ENCODE measurements at places on chromosomes 12 and 14. TPM values are rescaled to one million over a fixed set of nuclear protein-coding genes. Genes with fewer than 3 reads are reported as not detected.

Gene RFLNA
- total RNA-seq: 22.4 TPM

Gene FOXG1
- not detected for total RNA-seq

Gene TMEM121
- total RNA-seq: 0.82 TPM

Gene SERPINA9
- not detected for total RNA-seq

Gene SPTSSA
- 60.9 TPM for total RNA-seq

Gene WSCD2
- 0.15 TPM for total RNA-seq

Gene SLC4A8
- 1.1 TPM for total RNA-seq

Gene KRT72
- 0.25 TPM for total RNA-seq

Gene CNTN1
- total RNA-seq: 4.4 TPM

GRCh38 chr14:47223656-47224055, 451.7 kb downstream of the MDGA2 start:
- DNase-seq: no peak

DNA sequence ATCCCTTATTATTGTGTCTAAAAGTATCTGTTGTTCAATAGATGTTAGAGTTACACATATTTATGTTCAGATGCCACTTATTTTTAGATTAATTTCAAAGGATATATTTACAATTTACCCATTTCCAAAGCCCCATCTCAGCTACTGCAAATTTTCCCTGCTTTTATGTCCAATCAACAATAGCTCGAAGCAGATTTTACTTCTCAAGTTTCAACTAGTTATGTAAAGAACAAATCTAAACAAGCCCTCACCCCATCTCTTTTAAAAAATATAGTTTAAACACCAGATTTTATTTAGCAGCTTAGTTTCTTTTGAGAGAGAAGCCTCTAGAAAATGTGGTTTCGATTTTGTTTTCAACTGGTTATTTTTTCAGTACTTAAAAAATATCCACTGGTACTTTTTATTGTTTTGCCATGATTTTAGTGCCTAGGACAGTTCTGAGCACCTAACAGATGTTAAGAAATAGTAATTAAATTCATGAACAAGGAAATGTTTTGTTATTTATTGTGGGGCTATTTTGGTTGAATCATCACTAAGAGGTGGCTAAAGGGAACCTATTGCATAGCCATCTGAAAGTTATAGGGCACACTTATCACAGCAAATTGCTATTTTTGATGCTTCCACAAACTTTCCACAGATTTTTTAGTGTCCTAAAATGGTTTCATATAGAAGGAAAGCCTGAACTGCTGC, 96.2 kb upstream of the BMP4 start:
- no peak for DNase-seq

- DNase-seq: peak; percentile 96
Observed at GRCh38 chr12:1606021-1606622, 11.7 kb upstream of the FBXL14 start.

- DNase-seq: no peak
Observed at GRCh38 chr12:116241157-116241759, 36.2 kb downstream of the MED13L start.

DNA sequence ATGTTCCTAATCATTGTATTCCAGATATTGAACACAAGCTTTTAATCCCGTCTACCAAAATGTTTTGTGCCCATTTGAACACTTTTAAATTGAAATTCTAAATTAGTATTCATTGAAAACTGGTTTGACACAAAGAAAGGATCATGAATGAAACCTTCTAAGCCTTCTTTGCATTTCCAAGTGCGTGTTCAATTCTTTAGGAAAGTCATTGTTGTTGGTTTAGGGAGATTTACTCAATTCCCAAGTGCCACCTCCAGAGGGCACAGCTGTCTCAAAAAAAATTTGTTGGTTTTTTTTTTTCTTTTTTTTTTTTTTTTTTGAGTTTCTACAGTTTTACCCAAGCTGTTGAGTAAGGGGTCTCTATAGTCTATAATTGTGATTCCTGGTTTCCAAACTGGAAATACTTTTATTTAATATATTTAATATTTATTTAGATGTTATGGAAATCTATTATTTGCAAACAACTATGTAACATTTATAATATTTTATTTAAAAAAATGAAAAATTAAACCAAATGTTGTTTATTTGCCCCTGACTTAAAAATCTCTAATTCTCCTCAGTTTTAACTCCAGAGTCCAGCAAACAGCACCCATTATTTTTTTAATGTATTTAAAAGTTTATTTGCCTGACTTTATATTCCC, 79.9 kb downstream of the NEDD1 start:
- no peak for DNase-seq

DNA sequence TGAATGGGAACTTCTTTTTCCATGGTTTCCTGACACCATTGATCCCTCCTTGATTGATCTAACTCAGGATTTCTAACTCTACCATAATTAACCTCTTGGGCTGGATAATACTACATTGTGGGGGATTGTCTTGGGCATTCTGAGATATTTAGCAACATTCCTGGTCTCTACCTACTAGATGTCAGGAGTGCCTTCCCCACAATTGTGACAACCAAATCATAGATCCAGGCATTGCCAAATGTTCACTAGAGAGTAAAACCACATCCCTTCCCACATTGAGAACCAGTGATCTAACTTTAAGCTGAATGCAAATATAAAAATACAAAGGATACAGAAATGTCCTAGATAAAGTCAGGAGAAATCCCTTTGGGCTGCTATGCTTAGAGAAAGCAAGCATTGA, 36.9 kb upstream of the CCDC198 start:
- DNase-seq: no peak

DNA sequence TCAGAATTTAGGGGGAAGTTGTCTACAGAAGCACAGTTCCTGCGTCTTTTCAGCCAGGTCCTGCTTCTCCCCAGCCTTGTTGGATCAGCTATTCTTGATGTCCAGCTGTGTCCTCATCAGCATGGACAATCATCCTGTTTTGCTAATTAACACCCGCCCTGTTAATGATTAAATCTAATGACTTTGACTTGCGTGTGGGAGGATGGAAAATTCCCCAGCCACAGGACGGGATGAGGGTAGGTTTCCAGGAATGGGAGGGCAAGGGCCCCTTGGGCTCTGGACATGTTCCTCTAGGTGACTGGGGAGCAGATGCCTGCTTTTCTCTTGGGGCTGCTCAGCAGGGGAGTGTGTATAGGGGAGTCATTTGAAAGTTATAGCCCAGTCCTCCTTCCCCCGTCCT, 5.3 kb upstream of the PPP1R1A start:
- DNase-seq: no peak

DNA sequence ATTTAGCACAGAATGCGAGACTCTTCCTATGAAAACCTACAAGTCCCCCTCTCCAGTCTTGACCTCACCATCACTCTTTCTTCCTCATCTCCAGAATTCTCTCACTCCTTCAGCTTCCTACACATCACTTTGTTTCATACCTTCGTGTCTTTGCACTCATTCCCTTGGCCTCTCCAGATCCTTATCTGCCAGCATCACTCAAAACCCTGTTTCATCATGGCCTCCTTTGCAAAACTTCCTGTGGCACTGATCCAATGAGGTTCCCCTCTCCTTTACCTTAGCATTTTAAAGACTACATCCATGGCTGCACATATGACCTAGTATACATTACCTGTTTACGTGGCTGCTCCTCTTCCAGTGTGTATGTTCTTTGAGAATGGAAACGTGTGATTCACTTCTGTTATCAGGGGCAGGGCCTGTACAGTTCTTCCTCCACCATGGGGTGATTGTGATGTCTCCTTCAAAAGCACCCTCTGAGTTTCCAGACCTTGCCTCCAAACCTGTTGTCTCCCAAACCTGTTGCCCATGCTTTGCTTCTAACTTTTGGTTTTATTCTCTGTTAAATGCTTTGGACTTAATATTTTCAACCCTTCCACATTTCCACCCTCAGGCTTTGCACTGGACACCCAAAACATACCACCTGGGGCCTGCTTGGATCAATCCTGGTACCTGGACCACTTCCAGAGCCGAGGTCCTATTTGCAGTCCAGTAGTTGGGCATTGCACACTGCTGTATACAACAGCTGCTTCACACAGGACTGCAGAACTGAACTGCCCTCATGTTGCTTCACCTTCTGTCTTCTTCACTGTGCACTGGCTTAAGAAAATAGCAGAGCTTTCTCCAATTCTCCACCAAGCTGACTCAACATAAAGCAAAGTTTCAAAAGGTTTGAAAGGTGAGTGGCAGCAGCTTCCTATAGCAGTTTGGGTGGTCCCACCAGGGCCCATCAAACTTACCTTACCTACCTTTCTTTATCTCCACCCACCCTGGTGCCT, 131.7 kb downstream of the LLPH start:
- DNase-seq: no peak

GRCh38 chr14:37198273-37198598, 499 bp downstream of the MIPOL1 start:
- DNase-seq: no peak

- DNase-seq: no peak
Observed at GRCh38 chr14:52422650-52423356, 108.7 kb downstream of the PTGER2 start.

DNA sequence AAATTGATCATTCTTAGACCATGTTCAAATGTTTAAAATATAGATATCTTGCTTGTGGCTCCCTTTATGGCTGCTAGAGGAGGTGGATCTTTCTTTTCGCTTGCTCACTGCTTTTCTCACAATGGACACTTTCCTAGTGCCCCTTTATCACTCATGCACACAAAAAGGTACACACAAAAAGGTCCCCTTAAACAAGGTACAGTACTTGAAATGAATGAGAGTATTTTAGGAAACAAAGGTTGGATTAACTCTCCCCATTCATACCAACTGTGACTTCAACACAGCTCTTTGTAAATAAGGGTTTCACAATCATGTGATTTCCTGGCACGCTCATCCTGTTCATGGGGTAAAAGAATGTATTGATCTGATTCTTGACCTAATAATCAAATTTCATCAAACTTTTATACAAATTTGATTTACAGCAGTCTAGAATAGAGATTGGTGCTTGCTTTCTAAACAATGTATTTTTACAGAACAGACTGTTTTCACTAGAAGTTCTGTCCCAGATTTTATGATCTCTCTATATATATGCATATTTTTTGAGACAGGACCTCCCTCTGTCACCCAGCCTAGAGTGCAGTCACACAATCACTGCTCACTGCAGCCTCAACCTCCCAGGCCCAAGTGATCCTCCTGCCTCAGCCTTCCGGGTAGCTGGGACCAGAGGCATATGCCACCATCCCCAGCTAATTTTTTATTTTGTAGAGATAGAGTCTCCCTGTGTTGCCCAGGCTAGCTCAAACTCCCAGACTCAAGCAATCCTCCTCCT, 34.4 kb upstream of the EPS8 start:
- no peak for DNase-seq

DNA sequence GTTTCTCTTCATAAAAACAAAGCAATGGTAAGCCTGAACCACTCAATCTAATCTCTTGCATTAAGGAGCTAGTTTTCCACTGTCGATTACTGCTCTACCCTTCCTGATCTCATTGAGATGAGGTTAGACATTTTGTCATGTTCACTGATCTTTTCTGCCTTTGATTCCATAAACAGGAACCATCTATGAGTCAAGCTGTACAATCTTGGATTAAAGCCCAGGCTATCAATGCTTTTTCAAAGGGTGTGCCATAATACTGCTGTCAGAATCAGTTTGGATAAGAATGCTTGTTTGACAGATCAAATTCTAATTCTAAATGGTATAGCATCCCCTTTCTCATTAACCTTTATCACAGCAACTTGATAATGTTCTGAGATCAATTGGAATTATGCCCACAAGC, 16.1 kb downstream of the GRIP1 start:
- no peak for DNase-seq

DNA sequence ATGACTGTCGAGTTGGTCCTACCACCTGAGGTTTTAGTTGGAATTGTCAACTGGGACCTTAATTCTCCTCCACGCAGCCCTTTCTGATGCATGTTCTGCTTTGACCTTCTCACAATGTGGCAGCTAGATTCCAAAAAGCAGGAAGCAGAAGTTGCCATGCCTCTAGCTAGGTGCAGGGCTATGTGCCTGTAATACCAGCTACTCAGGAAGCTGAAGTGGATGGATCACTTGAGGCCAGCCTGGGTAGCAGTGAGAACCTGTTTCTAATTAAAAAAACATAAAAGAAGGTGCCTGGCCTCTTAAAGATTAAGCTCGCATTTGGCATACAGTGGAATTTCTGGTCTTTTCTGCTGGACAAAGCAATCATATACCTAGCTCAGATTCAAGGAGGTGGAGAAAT, 77.1 kb downstream of the FGD4 start:
- no peak for DNase-seq

- DNase-seq: no peak
Observed at GRCh38 chr12:121537814-121538698, 42.8 kb downstream of the KDM2B start.

DNA sequence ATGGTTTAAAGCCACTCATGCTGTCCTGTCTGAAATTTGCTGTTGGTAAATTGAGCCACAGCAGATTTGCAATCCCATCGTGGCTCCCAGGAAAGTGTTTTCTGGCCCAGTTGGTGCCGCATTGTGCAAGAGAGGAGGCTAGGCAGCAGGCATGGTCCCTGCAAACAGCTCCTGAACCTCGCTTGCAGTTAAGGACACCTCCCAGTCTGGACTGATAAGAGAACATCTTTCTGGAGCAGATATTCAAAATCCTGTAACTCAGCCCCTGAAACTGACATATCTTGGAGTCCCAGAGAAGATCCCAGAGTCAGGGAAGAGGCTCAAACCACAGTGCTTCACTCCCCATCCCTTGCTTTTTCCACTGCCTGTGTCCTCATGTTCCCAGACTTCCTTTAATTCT, 328.6 kb upstream of the FKBP4 start:
- no peak for DNase-seq

GRCh38 chr12:67651132-67651695, 2.7 kb downstream of the DYRK2 start:
- peak; percentile 33 for DNase-seq

DNA sequence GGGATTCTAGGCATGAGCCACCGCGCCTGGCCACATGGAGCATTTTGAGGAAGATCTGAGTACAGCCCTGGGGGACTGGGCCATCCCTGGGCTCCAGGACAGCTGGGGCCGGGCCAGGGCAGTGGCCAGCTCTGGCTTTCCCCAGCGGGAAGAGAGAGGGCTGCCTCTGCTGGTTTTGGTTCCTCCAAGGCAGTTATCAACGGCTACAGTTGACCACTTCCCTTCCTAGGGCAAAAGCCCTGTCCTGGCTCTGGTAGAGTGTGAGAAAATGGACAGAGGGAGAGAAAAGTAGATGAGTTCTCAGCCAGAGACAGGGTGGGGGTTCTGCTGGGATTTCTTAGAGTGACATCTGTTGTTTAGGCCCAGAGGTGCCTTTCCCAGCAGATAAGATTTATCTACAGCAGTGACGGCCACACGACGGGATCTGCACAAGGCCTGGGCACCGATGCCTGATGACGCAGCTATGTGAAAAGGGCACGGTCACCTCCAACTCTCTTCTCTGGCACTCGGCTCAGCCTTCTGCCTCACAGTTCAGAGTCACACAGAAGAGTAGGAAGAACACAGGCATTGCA, 5.5 kb upstream of the HVCN1 start:
- DNase-seq: no peak
